ENCODE measurements at places on chromosomes 13 and 19.

DNA sequence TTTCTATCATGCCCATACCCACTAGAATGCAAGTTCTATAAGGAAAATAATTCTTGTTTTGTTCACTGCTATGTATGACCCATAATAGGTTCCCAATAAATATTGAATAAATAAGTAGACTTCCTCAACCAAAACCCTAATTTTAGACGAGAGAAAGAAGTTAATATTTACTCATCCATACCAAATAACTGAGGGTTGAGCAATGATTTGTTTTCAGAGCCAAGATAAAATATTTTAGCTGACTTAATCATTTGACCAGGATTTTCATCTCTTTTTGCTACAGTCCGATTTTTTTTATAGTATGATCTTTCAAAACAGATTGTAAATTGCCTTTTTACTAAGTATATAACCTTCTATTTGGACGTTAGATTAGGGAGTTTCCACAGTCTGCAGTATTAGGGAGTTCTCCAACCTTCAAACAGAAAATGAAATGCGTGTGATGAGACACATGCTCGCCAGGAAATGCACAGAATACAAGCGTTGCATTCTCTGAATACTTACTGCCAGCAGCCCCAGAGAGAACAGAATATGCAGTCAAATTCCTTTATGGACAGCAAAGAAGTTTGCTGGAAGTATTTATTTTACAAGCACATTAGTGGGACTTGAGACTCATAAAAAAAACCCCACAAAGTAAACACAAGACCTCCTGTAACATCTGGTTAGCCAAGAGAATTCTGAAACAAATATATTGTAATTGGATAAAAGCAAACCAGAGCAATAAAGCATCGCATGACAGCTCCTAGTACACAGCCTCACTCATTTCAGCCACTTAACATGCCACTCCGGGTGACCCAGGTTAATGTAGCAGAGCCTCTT lies 230.0 kb downstream of the MYO16 start:
- no peak for DNase-seq

DNA sequence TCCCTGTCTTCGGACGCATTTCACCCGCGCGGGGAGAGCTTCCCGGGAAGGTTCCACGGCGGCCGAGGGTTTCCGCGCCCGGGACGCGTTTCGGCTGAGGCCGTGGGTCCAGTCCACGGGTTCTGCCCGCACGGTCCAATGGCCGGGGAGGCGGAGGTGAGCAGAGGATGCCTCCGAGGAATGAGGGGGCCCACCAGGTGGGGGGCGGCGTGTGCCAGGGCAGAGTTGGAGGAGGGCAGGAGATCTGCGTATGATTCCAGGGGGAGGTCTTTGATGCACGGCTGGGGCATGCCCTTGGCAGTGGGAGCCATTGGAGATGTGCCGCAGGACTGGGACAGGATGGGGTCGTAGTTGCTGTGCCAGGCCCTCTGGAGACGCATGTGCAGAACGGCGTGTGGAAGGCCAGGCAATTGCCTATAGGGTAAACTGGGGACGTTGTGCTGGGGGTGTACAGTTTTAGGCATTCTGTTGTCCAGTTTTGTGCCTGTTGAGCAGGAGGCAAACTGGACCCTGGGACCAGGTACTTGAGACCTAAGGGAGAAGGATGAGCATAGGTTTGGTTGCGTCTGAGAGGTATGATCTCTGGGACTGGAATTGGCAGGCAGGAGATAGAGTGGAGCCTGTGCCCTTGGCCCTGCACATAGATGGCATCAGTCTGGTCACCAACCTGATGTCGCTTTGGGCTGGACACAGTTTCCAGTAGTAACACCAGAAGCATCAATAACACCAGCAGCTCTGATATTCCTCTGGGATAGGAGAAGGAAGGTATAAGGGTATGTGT lies 751 bp downstream of the ZNF584 start:
- peak; percentile 63 for DNase-seq

- no peak for DNase-seq
Observed at GRCh38 chr13:80262051-80262695, 78.8 kb downstream of the SPRY2 start.

- no peak for DNase-seq
Observed at GRCh38 chr13:38419312-38419873, 69.7 kb downstream of the UFM1 start.

DNA sequence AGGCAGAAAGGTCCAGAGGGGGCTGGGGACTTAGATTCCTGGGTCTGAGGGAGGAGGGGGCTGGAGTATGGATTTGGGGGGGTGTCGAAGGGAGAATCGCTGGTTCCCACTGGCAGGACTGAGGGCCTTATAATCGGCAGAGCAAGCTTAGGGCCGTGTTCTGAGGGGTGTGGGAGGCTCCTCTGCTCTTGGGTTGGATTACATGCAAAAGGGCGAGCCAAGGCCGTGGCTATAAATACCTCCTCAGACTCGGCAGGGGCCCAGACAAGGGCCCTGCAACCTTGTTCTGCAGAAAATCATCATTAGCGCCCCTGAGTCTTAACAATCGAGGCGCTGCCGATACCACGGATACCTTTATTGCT lies 707 bp upstream of the MAMSTR start:
- DNase-seq = no peak

DNA sequence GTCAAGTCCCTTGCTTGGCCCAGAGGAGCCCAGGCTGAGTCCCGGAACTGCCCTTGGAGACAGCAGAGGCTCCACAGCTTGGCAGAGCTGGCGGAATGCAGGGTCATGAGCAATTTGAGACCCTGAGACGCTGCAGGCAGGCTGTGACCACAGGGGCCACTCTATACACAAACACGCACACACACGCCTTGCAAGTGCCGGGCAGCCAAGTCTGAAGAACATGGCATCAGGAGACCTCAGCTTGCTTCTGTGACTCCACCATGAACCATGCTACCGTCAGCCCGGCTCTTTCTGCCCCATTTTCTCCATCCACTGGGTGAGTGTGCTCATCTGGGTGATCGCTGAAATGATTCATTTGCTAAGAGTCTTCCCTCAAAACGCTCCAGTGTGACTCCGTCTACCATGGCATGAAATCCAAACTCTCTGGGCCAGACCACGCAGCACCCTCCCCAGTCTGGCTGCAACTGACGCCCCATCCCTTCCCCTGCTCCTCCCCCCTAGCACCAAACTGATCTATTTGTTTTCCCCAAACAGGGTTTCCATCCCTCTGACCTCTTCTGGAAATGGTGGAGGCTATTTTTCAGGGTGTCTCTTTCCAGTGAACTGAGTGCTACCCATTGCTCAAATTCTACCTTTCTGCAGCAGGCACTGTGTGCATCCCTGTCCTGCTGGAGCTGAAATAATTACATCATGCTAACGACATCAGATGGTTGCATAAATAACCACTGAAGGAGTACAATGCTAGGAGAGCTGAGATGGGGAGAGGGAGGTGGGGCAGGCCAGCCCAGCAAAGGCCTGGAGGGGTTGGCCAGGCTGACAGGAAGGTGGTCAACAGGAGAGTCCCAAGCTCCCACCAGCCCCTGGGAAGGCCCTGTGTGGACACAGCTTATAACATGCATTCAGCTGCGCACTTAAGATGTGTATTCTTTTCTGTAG lies 3.1 kb downstream of the CARS2 start:
- no peak for DNase-seq

- no peak for DNase-seq
Observed at GRCh38 chr13:87452281-87452680, 218.9 kb upstream of the SLITRK5 start.

DNA sequence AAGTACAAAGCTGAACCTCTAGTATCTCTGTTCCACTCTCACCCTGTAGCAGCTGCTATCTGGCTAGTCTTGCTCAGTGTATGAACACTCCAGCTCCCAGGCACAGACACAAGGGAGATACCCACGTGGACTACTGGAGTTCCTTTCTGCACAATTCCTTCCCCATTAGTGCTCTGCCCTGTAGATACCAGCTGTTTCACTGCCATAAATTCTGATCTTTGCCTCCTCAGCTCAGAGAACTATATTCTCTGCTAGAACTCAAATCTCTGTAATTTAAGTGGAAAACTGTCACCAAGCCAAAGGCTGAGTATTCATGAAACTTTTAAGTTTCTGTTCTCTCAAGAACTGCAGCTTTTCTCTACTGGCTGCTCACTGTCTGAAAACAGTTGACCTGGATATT lies 273.7 kb downstream of the DIAPH3 start:
- no peak for DNase-seq

DNA sequence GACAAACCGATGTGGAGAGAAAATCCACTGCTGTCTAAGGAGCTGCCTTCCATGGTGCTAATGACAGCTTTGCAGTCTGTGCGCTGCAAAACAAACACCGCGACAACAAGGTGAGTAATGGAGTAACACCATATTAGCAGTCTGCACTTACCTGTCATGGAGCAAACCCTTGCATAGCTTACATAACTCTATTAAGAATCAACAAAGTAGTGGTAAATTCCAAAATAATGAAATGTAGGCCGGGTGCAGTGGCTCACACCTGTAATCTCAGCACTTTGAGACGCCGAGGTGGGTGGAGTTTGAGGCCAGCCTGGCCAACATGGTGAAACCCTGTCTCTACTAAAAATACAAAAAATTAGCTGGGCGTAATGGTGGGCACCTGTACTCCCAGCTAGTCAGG lies 56.2 kb downstream of the PARP4 start:
- DNase-seq = no peak

- peak; percentile 37 for DNase-seq
Observed at GRCh38 chr19:10499550-10500246, 3.5 kb downstream of the KEAP1 start.

GRCh38 chr13:69418319-69418718 lies 689.3 kb upstream of the ATXN8OS start:
- no peak for DNase-seq

GRCh38 chr13:39263033-39263432 lies 224.8 kb downstream of the NHLRC3 start:
- peak; percentile 71 for DNase-seq

GRCh38 chr13:103734837-103735236 lies 668.6 kb upstream of the SLC10A2 start:
- DNase-seq = peak; percentile 2

GRCh38 chr19:47469363-47469700 lies 2.4 kb downstream of the SLC8A2 start:
- DNase-seq = no peak

GRCh38 chr13:73059460-73060250 lies 850 bp downstream of the KLF5 start:
- DNase-seq = peak; percentile 28

DNA sequence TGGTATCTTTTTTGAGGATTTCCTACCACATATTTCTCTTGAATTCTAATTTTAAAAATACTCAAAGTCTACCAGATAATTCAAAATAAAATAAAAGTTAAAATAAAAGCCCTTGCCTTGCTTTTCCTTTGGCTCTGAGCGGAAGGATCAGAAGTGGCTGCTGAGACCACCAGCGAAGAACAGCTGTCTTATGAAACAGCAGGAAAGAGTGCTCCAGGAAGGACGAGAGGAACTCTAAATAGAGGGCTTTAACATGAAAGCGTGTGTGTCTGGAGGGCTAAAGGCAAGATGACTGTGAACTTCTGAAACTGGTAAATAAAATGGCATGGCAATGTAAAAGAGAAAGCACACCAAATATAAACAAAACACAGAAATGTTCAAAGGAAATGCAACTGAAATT lies 521.5 kb upstream of the SPRY2 start:
- DNase-seq = no peak

- DNase-seq = no peak
Observed at GRCh38 chr13:54563286-54563685, 1534.7 kb downstream of the OLFM4 start.

DNA sequence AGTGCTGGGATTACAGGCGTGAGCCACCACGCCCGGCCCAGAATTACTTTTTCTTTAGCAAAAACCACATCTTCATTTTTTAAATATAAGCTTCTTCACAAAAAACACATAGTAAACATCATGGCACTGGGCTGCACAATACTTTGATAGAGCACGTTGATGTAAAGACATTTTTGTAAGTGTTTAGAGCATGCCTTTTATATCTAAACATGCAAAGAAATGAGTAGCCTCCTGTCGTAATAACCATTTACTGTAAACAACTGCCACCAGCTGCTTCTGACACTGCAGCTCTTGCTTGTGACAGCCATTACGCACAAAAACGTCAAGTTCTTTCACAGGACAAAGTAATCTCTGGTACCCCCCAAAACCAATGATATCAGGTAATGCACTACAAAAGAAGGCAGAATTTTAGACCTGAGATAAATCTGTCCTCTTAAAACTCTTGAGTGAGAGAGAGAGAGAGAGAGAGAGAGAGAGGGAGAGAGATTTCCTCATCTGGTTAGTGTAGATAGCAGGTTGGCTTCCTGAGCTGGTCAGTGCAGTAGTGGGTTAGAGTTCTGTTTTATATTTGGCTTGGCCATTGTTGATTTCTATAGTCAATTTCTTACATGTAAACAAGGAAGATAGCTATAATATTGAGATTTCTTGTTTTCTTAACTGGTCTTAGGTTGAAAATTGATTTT lies 6.7 kb upstream of the ZNF548 start:
- DNase-seq = no peak

- DNase-seq = no peak
Observed at GRCh38 chr19:54275951-54276350, 5.0 kb downstream of the LILRB2 start.

GRCh38 chr13:98540476-98540875 lies 36.4 kb downstream of the STK24 start:
- no peak for DNase-seq

- no peak for DNase-seq
Observed at GRCh38 chr13:42720113-42720857, 61.1 kb upstream of the FAM216B start.

DNA sequence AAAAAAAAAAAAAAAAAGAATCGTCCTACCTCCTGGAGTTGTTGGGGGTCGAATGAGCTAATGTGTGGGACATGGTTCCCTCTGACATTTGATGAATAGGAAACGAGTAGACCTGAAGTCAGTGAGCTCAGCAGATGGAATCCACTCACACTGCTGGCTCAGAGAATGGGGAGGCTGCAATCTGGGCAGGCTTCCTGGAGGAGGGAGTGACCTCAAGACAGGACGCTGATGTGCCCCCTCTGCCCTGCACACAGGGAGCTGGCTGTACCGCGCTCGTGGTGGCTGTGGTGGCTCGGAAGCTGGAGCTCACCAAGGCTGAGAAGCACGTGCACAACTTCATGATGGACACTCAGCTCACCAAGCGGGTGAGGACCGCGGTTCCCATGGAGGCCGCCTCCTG lies 19.8 kb upstream of the ARRDC2 start:
- no peak for DNase-seq

GRCh38 chr19:28130066-28130511 lies 1082.9 kb downstream of the UQCRFS1 start:
- no peak for DNase-seq

DNA sequence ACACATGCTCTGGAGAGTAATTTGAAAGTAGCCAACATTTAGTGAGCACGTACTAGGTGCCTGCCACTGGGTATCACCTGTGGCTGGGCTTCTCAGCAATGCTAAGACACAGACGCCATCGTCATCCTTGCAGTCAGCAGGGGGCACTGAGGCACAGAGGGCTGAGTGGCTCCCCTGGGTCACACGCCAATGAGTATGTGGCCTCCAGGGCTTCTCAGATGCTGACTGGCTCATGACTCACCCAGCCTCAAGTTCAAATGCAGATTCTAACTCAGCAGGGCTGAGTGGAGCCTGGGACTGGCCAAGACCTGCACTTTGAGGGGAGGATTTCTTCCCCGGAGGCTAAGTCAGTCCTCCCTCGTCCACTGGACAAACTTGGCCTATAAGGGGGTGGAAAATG lies 115.1 kb upstream of the CACNA1A start:
- DNase-seq = peak; percentile 52

Measured in hematopoietic multipotent progenitor cell treated with erythropoietin and hydrocortisone succinate and interleukin-3 and kit ligand, for 8 days (in vitro differentiated cells).